ENCODE measurements at places on chromosomes 1 and 21. TPM values are rescaled to one million over a fixed set of nuclear protein-coding genes. Genes with fewer than 3 reads are reported as not detected.

Gene CTSE
- 0.79 TPM for total RNA-seq

DNA sequence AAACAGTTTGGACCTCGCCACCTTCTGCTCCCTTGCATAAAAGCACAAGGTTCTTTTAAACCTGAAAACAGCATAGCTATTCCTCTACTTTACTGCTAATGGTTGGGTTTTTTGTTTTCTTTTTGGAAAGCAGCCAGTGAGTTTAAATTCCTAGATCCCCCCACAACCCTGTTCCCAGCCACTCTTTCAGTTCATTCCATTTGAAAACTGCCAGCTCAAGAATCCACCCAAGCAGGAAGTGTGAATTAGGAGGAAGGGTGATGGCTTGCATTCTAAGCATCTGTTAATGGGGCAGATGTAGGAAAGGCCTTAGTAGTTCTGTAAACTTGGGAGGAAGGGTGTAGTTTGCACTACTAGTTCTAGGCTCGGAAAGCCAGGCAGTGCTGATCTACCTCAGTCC lies 172.9 kb upstream of the HOOK1 start:
- H3K36me3 ChIP-seq = no peaks in the 10 kb centered on the region
- H3K4me3 ChIP-seq = no peak overlapping the region
- no peaks in the 10 kb centered on the region for H3K27me3 ChIP-seq
- no peak for DNase-seq
- H3K4me1 ChIP-seq = no peaks in the 10 kb centered on the region

DNA sequence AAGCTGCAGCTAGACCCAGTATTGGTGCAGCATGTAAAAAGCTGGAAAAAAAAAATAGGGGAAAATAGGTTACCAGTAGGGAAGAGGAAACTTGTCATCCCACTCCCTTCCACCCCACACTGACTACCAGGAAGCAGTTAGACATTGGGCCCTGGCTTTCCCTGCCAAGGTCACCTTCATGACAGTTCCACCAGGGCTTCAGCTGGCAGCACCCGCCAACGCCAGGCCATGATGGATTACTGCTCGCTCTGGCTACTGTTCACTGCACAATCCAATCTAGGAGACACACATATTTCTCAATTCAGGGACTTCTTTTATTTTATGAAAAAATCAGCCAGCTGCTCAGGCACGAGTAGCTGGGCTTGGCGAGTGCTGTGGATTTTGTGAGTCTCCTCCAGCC lies 127.7 kb downstream of the DMRTA2 start:
- H3K27me3 ChIP-seq = peaks cover 11% of the 10 kb centered on the region
- no peaks in the 10 kb centered on the region for H3K36me3 ChIP-seq
- no peak for DNase-seq
- H3K4me1 ChIP-seq = no peaks in the 10 kb centered on the region
- H3K4me3 ChIP-seq = no peak overlapping the region
- H3K27ac ChIP-seq = no peak overlapping the region

- DNase-seq = no peak
- H3K27ac ChIP-seq = no peak overlapping the region
- peaks cover 37% of the 10 kb centered on the region for H3K36me3 ChIP-seq
- H3K27me3 ChIP-seq = no peaks in the 10 kb centered on the region
- H3K4me3 ChIP-seq = no peak overlapping the region
Observed at GRCh38 chr21:43921979-43922945, 57.2 kb downstream of the AGPAT3 start.

DNA sequence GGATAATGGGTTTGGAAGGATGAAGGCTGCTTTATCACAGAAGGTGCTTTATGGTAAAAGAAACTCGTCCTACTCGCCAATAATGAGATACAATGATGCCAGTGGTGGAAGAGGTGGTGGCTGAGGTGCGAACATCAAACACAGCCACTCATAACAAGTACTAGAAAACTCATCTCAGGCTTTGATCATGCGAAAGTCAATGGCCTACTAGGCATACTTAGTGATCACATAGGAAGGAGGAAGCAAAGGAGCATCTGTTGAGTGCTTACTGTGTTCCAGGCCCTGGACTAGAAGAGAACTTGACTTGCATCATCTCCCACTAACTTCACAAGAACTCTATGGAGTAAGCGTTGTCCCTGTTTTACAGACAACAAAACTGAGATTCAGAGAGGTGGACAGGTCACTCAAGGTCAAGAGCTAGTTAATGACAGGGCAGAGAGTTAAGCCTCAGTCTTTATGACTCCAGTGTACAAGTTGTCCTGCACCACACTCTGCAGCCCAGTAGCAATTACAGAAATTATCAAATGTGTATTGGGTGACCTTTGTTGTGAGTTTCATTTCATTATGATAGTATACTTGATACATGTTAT lies 33.6 kb downstream of the RUNX1 start:
- no peaks in the 10 kb centered on the region for H3K36me3 ChIP-seq
- H3K4me1 ChIP-seq = no peaks in the 10 kb centered on the region
- H3K27me3 ChIP-seq = no peaks in the 10 kb centered on the region
- H3K27ac ChIP-seq = no peak overlapping the region

DNA sequence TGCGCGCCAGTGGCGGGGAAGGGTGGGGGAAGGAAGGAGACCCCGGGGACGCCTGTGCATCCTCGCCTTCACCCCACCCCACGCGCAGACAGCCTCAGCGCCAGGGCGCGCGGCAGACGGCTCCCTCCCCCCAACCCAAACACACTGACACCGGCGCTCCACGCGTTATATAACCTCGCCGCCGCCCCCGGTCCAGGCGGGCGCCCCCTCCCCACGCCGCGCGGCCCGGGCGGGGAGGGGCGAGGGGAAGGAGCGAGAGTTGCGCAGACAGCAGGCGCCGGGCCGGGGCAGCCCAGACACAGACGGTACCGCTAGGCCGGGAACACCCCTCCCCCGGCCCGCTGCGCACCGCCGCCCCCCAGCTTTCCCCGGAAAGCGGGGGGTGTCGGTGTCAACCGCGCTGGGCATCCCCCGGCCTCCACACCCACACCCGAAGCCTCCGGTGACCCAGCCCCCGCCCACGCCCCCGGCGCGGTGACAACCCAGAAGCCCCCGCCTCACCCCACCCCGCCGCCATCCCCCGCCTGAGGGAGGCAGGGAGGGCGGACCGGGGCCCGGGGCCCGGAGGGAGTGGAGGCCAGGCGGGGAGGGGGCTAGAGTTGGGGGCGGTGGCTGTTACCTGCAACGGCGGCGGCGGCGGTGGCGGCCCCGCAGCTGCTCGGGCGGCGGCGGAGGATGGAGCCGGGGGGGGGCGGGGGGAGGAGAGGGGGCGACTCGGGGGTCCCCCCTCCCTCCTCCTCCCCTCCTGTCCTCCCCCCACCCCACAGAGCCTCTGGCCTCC lies 432 bp downstream of the AKT3 start:
- peaks cover 20% of the 10 kb centered on the region for H3K4me1 ChIP-seq
- peak overlapping the region; percentile 88 for H3K4me3 ChIP-seq
- no peaks in the 10 kb centered on the region for H3K36me3 ChIP-seq
- H3K27me3 ChIP-seq = peaks cover 54% of the 10 kb centered on the region
- DNase-seq = no peak
